ENCODE measurements at places on chromosomes 12 and 14.

DNA sequence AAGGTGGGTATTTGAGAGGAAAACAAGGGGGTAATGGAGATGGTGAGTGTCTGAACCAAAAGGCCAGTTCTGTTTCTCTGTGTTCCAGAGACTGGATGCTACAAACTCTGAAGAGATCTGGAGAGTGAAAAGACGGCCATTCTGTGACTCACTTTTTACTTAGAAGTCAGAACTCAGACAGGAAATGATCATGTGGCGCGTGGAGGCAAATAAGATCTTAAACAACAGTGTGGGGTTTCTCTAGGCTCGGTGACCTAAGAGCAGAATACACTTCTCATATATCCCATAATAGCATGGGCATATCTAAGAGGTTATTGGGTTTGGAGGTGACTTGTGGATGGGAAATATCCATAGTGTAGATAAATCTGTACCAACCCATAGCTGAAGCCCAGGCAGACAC is 463.5 kb downstream of the TMEM132D start:
- DNase-seq, result no peak

- no peak for DNase-seq
Observed at GRCh38 chr12:6823182-6824084, 1.8 kb downstream of the GPR162 start.

DNA sequence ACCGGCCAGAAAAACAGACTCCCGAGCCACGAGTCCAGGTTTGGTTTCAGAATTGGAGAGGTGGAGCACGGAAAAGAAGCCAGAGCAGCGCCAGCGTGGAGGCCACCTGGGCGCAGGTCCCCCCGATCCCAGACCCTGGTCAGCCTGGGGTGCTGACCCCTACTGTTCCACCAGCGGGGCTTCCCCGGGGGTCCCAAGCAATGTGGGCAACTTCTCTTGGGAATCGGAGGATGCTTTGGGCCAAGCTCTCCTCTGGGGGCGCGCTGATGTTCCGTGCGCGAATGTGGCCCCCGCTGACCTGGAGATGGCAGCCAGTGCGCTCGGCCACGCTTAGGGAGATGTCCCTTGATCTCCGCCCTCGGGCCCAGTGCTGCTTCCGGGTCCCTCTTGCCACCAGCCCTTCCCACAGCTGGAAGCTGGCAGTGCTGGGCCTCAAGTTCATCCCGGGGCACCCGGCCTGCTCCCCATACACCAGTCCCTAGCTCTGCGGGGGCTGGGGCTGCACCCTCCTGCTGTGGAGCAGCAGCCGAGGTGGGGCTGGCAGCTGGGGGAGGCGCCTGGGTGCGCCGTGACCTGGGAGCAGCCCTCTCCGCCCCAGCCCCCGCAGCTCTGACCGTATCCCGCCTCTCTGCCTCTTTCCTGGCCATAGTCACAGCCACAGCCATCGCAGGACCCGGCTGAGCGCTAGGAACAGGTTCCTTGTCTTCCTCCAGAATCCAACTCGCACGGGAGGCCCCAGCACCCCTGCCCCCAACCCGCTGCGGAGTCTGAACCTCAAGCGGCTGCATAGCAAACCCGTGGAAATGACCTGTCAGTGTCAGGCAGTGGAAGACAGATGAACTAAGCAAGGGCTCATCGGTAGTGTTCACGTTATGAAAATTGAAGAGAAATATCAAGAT is 91.2 kb downstream of the RCOR1 start:
- DNase-seq, result no peak

- peak; percentile 28 for DNase-seq
Observed at GRCh38 chr14:77208291-77208978, 26.8 kb downstream of the TMEM63C start.

DNA sequence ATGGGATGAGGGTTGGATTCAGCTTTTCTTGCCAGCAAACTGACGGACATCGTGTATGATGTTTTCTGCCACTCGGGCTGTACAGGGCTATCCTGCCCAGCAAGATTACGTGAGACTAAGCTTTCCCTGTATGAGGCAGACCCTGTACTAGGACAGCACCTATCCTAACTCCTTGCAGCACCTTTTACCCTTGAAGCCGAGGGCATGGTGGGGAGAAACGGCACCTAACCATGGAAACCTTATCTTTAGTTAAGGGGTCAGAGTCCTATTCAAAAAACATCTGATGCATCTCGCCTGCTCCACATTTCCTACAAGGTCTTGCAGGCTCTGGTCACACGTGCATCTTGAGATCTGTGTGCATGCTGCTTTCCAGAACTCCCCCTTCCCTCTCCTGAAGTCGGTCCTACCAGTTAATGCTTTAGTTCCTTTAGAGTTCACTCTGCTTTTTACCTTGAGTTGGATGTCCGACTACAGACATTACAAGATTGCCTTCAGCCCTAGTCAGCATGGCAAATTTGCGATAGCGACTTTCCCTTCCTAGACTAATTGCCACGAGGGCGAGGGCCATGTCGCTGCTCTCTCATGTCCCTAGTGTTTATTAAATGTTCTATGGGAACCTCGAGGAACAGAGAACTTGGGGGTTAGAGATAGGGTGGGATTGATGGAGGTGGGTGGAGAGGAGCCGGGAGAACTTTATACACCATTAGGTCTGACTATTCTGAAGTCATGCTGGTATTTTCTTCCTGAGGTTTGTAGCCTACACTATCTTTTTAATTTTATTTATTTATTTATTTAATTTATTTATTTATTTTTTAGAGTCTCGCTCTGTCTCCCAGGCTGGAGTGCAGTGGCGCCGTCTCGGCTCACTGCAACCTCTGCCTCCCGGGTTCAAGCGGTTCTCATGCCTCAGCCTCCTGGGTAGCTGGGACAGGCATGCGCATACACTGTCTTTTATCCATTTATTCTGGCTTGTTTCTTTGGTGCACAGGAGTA is 6.6 kb downstream of the RAN start:
- DNase-seq, result no peak

- DNase-seq, result no peak
Observed at GRCh38 chr12:133129368-133130037, 571 bp downstream of the ZNF891 start.

DNA sequence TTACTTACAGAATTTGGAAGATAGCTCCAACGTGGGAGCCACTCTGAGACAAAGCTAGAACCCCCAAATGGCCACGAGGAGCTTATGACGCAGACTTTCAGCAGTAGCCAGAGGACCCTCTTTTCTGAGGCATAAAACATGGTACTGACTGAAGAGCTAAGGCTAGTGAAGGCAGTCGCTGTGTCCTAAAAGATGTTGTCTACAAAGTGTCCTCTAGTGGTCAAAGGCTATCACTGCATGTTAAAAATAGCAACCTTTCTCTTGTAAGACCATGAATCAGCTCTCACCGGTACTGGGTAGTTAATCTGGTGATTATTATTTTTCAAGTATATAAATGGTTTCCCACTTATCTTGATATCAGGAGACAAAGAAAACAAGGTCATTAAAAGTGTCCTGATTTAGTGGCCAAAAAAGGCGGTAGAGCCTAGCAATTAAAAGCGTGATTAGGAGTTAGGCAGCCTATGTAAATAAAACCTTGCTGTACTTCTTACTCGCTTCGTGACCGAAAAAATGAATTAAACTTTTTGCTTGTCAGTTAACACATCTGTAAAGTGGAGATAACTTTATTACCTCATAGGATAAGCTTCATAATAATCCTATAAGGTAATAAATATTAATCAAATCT is 47.0 kb upstream of the LGR5 start:
- peak; percentile 82 for DNase-seq

DNA sequence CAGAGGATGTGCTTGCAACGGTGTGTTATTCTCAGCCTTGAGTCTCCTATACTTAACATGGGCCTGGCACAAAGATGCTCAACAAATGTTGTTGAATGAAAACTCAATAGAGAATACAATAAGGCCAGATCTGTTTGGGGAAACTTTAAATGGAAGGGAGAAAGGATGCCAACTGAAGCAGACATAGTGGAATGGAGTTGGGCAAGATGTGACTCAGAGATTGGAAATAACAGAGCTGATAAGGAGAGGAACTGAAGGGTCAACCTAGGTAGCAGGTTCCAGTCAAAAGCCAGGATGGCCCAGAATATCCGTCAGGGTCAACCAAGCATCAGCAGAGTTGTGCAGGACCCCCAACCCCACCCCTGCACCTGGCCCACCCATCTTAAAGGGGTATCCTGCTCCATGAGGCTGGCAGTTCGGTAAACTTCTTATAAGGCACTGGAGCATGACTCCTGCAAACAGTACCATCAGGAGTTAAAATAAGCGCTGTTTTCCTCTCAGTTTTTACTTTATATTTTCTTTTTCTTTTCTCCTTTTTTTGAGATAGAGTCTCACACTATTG is 1.1 kb upstream of the BCDIN3D start:
- no peak for DNase-seq

DNA sequence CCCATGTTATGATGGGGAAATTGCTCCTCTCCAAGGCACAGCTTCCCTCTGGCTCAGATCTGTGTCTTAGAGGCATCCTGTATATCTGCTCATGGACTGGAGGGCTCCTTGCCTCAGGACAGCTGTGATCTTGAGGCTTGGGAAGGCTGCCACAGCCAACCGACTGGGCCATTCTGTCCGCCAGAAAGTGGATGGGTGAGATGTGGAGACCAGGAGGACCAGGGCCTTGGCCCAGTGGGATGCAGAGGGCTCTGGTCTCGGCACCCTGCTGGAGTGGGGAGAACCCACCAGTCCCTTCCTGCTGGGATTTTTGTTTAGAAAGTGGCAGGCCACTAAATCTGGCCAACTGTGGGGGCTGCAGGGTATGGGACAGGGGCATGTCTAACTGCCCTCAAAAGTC is 148.6 kb downstream of the CALM1 start:
- no peak for DNase-seq

- no peak for DNase-seq
Observed at GRCh38 chr14:91218014-91218413, 26.5 kb downstream of the GPR68 start.

DNA sequence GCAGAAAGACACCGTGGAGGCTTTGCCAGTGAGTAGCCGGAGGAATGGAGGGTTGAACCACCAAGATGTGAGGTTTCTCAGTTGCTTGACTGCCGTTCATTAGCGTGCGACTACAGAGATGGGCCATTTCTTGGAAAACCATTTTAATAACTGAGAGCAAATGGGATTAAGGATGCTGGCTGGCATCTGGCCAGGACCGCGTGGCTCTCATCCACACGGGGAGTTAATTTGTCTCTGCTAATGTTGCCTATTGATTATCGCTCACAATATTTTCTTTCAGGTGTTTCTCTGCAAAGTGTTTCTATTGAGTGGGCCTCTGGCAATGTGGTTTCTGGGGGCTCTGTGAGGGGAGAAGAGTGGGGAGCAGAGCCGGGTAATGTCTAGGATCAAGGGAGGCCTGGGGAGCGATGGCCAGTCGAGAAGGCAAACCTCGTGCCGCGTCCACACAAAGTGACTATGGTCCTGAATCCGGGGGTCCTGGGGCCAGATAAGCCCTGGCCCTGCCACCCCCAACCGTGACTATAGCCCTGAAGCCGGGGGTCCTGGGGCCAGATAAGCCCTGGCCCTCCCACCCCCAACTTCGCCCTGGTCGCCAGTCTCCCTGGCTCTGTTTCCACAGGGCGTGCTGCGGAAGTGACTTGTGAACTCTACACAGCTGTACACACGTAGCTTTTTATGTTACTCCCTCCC is 110.6 kb downstream of the PRMT8 start:
- no peak for DNase-seq

GRCh38 chr12:94458877-94459727 is 565 bp downstream of the CEP83 start:
- peak; percentile 57 for DNase-seq

DNA sequence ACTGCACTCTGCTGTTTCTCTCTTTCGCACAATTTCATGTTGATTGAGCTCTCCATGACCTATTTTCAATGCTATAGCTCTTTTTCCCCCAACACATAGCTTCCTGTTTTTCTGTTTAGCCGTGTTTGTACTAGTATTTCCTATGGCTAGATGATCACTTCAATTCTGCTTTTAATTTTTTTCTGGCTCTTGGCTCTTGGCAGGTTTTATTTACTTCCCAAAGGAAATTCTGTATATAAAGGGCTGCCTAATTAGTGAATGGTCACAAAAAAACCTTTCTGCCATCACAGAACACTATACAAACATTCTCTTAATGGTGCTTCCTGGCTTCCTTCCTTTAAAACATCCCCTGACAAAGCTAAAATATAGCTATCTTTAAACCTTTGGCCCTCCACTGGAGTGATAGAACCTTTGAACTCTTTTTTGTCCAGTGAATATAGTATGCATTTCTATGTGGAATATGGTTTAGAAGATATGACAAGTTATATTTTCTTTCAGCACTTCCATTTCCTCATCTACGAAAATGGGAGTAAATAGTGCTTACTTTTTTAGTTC is 88.2 kb downstream of the RASSF9 start:
- no peak for DNase-seq

- no peak for DNase-seq
Observed at GRCh38 chr14:50806241-50806933, 24.6 kb downstream of the NIN start.

GRCh38 chr14:68380329-68380741 is 412.5 kb downstream of the ZFP36L1 start:
- no peak for DNase-seq

DNA sequence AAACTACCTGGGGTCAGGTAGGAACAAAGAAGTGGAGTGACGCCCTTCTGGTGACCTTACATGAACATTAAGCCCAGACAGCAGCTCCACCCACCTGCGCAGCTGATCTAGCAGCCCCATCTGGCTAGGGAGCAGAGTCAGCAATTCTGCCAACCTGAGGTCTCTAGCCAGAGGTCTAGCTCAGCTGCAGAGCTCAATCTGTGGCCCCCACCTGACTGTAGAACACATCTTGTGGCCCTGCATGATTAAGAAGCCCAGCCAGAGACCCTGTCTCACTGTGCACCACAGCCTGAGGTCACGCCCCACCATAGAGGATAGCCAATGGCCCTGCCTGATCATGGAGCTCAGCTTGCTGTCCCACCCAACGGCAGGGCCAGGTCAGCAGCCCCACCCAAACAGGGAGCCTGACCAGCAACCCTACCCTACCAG is 50.6 kb upstream of the HIGD1C start:
- no peak for DNase-seq

DNA sequence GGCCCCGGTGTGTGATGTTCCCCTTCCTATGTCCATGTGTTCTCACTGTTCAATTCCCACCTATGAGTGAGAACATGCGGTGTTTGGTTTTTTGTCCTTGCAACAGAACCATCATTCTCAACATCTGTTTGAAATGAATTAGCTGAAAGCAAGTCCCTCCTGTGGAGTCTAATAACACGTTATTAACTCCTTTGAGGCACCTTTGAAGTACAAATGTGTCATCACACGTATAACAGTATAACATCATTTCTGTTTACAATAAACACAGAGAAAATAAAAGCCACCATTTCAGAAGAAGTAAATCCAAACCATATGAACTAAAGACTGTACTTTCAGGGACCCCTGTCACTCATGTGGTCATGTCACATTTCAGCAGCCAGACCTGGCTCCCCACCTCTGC is 198.5 kb downstream of the STXBP6 start:
- no peak for DNase-seq

DNA sequence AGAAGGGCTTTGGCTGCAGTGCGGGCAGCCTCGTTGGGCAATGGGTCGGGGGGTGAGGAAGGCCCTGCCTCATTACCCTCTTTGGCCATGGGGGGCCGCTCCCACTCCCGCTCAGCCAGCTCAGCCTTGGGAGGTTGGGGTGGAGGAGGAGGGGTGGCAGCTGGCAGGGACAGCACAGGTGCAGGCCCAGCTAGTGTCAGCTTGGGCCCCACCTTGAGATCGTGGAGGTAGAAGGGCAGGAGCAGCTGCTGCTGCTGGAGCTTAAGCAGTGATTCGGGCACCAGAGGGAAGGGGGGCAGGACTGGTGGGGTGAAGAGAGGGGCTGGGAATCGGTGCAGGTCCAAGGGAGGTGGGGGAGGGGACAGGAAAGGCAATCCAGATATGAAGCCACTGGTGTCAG is 26.0 kb downstream of the ZFHX2 start:
- DNase-seq, result no peak

Data from Kasumi-1 (cell line).